ENCODE measurements at places on chromosomes 6 and 20.

DNA sequence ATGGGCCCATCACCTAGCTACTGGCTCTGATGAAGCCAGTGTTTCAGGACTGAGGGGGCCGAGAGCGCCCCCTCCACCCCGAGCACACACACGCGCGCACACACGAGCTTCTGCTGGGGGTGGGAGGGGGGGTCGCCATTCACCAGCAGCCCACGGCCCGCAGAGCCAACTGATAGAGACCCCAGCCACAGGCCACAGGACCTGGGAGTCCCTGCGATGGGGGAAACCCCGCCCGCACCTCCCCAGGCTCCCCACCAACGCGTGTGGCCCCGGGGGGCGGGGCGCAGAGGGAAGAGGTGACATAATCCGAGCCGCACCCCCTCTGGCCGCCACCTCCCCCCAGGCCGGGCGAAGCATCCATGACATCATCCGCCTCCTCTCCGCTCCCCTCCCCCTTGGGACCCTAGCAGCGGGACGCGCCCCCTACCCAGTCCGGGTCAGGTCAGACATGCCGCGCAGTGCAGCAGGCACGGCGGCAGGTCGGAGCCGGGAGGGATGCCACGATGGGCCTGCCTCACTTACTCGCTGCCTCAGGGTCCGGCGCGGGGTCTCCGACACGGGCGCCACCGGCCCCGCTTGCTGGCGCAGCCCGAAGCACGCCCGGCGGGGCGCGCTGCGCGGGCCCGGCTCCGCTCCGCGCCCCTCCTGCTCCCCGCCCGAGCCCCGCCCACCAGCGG lies at the start of gene LZTS3:
Gene LZTS3, minus strand, starts transcription at position 617 of the 677 bp plus-strand sequence. CDS start 6,386 bp downstream, outside the sequence.
- DNase-seq, result peak; percentile 35

GRCh38 chr6:133757335-133757734 lies 131.6 kb upstream of the TCF21 start:
- DNase-seq, result peak; percentile 62

GRCh38 chr20:49590163-49591017 lies 22.5 kb upstream of the PTGIS start:
- no peak for DNase-seq

DNA sequence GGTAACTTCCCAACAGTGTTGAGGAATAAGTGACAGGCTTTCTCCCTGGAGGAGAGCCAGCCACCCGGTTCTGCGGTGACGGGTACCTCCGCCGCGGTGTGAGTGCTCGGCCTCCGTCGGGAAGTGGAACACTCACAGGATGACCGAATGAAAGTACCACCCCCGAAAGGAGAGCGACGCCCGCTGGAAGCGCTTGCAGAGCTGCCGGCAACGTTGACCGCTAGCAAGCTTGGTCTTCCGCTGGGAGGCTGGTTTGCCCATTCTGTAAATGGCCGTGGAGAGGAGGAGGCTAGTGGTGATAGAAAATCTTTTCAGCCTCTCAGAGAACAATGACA lies 614 bp upstream of the TMEM242 start:
- DNase-seq, result peak; percentile 70

GRCh38 chr6:24991810-24992467 lies 56.2 kb upstream of the RIPOR2 start:
- peak; percentile 71 for DNase-seq

DNA sequence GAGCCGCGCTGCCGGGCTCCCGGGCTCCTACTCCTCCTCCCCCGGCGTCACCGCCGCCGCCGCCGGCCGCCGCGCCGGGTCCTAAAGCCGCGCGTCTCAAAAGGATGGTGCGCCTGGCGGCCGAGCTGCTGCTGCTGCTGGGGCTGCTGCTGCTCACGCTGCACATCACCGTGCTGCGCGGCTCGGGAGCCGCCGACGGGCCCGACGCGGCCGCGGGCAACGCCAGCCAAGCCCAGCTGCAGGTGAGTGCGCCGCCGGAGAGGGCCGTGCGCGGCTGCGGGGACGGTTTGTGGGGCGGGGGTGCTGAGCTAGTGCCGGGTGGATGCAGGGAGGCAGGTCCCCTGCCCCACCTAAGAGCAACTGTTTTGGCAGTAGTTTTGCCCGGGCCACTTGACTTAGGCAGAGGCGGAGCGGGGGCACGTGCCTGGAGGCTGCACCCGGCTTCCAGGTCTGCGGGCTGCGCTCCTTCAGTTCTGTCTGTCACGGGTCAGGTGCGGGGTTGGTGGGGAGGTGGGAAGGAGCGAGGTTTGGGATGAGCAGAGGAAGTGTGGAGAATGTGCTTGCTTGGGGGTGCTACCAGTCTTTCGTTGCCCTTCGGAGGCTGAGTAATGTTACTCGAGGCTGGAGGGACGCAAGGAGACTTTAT lies 722 bp downstream of the ISM1 start:
- DNase-seq, result peak; percentile 50

DNA sequence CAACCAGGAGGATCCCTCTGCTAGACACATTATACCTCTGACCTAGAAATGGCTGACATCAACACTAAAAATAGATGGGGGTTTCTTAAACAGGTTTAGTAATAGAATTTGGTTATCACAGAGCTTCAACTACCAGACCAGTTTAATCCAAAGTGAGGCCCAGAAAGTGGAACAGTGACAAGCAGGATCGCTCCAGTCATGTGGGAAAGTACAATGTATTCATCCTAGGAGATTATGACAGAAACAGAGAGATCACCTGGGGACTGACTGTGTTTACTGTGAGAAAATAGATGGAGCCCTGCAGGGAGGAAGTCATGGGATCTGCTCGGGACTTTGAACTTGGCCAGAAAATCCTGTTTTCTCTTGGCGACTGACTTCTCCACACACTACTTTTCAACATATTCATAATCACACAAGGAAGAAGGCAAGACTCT lies 238.7 kb upstream of the SOX4 start:
- DNase-seq, result no peak

GRCh38 chr20:5434116-5434515 lies 117.4 kb upstream of the PROKR2 start:
- no peak for DNase-seq

GRCh38 chr6:53464927-53465460 lies 79.9 kb downstream of the GCLC start:
- DNase-seq, result peak; percentile 79

- DNase-seq, result no peak
Observed at GRCh38 chr6:116120430-116120829, 5.5 kb downstream of the COL10A1 start.

DNA sequence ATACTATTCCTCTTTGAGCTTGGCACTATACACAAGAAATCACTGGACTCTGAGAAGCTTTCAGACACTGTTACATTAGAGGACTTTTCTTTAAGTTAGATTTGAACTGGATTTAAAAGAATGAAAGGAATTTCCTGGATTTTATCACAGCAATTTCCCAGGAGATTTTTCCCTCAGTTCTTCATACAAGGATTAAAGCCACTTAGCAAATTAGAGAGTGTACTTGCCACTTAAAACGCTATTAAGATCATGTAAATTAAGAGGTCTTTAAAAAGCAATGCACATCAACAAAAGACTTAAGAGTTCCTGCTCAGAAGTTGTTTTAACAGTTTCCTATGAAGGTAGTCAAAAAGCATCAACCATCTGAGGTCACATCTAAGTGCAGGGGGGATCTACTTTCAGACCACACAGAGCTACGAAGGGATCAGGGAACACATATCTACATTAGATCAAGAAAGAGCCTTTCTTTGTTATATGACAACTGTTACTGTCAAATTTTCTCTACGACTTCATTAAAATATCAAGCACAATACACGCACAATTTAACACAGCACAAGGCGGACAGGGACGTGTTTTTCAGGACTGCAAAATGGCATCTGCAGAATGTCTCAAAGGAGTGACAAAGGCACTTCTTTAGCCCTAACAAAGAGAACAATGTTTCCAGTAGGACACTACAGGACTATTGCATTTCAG lies 65.8 kb downstream of the EPB41L2 start:
- no peak for DNase-seq

DNA sequence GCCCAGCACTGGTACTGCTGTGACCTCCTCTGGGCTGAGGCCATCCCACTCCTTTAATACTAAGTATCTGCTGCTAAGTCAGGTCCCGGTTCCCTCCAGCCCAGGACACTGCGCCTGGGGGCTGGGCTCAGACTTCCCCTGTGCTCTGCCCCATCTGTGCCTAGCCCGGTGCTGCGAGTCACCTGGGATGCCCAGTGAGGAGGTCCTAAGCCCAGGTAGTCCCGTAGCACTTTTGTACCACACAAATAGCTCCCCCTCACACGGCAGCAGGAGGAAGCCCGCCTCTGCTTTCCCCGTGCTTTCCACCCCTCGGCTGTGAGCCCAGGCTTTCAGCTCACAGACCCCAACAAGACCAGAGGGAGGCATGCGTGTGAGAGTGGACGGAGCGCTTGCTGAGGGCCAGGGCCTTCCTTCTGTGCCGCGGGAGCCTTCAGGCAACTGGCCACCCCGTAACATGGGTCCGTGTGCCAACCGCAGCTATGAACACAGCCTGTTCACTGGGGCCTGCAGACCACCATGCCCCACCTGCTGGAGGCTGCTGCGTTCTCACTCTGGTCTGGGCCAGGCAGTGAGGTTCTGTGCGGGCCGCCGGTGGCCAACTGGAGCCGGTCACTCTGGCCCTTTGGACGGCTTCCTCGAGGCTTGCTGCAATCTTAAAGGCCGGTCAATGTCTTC lies 79.9 kb upstream of the MPC1 start:
- no peak for DNase-seq

DNA sequence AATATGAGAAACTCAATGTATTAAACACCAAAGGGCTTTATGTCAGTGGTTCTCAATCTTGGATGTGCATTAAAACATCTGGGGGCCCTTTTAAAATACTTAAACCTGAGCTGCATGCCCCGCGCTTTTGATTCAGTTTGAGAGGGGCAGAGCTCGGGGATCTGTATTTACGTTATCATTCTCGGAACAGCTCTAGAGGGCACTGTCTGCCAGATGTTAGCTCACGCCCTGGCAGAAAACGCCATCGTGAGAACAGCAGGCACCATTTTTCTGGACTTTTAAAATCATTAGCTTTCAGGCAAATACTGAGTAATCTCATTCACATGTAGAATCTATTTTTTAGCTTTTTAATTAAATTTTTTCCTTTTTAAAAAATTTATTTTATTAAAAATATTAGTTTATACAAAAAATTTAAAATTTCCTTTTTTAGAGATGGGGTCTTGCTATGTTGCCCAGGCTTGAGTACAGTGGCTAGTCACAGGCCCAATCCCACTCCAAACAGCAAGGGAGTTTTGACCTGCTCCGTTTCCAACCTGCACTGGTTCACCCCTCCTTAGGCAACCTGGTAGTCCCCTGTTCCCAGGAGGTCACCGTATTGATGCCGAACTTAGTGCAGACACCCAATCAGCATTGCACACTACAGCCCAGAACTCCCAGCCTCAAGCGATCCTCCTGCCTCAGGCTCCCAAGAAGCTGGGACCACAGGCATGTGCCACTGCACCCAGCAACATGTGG lies 30.0 kb upstream of the ZNF133 start:
- DNase-seq, result no peak

DNA sequence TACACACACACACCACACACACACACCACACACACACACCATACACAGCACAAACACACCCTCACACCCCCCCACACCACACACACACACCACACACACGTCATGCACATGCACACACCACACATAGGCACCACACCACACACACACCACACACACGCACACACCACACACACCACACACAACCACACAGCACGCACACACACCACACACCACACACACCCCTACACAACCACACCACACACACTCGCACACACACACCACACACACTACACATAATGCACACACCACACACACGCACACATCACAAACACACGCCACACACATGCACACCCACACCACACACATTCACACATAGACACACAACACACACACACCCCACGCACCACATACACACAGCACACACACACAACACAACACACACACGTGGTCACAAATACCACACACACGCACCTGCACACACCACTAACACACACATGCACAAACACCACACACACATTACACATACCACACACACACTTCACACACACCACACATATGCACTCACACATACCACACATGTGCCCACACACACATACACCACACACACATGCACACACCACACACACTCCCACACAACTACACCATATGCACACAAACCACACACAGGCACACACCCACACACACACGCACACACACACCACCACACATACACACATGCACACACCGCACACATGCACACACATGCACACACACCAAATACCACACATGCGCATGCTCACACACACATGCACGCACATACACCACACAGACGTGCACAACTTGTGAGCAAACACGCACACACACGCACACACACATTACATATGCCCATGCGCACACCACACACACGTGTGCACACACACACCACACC lies 9.4 kb upstream of the ACSS1 start:
- no peak for DNase-seq

DNA sequence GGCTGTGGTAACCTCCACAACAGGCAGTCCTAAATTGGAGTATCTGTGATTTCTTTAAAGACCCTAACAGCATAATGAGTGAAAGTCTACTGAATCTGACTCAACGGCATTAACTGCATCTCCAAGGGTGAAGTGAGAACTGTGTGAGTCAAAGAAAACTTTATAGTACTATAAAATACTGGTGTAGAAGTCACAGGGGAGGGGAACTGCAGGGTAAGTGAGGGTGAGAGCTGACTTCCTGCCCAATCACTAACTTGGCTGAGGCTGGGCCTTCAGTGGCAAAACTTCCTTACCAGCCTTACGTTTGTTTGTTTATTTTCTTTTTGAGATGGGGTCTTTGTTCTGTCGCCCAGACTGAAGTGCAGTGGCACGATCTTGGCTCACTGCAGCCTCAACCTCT lies 109.8 kb downstream of the PTPRK start:
- DNase-seq, result no peak

DNA sequence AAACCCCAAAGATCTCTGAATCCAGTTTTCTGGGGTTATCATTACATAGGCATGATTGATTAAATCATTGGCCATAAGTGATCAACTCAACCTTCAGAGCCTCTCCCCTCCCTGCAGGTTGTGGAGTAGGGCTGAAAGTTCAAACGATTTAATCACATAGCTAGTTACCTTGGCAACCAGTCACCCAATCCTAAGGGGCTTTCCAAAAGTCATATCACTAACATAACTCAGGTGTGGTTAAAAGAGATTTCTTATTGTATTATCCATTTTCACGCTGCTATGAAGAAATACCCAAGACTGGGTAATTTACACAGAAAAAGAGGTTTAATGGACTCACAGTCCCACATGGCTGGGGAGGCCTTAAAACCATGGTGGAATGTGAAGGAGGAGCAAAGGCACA lies 935.1 kb upstream of the SLC35B3 start:
- DNase-seq, result no peak

GRCh38 chr6:135257631-135258405 lies 76.7 kb downstream of the MYB start:
- DNase-seq, result no peak

GRCh38 chr6:145332011-145332410 lies 403.3 kb downstream of the EPM2A start:
- DNase-seq, result no peak

- DNase-seq, result peak; percentile 97
Observed at GRCh38 chr20:53611449-53611894, 17.8 kb upstream of the ZNF217 start.
